ENCODE measurements at places on chromosomes 13 and 19. TPM values are rescaled to one million over a fixed set of nuclear protein-coding genes. Genes with fewer than 3 reads are reported as not detected.

- no peak for DNase-seq
- H3K4me3 ChIP-seq: no peak overlapping the region
- no peak overlapping the region for H3K27ac ChIP-seq
- H3K36me3 ChIP-seq: no peaks in the 10 kb centered on the region
- no peaks in the 10 kb centered on the region for H3K4me1 ChIP-seq
- no peaks in the 10 kb centered on the region for H3K27me3 ChIP-seq
Measured at GRCh38 chr13:89113744-89114143, 1442.6 kb downstream of the SLITRK5 start.

GRCh38 chr13:26411206-26411605 is 146.3 kb upstream of the WASF3 start:
- H3K36me3 ChIP-seq: no peaks in the 10 kb centered on the region
- H3K27me3 ChIP-seq: no peaks in the 10 kb centered on the region
- DNase-seq: no peak
- H3K4me1 ChIP-seq: no peaks in the 10 kb centered on the region
- H3K27ac ChIP-seq: no peak overlapping the region

DNA sequence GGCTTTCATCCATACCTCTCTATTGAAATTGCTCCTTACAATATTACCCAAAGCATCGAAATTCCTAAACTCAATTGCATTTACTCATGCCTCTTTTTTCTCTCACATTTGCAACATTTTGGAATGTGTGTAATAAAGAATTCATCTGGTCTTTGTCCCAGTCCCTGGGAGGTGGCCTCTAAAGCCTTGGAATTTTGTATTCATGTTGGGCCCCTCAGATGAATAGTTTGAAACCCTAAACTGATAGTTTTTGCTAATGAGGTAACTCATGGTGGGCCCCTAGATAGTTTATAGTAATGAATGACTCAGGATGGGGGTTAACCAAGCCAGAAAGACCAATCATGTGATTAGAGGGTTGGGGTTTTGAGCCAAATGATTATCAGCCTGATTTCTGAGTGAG is 490.4 kb downstream of the DIAPH3 start:
- no peaks in the 10 kb centered on the region for H3K36me3 ChIP-seq
- no peak overlapping the region for H3K4me3 ChIP-seq
- no peaks in the 10 kb centered on the region for H3K4me1 ChIP-seq
- no peak for DNase-seq

MISP gene
- total RNA-seq: not detected

GGN gene
- not detected for total RNA-seq
